ENCODE measurements at places on chromosomes 11 and 22.

GRCh38 chr22:38139901-38140300, 29.4 kb upstream of the BAIAP2L2 start:
- no peak for DNase-seq

GRCh38 chr11:118838905-118839553, 44.7 kb upstream of the CXCR5 start:
- no peak for DNase-seq

DNA sequence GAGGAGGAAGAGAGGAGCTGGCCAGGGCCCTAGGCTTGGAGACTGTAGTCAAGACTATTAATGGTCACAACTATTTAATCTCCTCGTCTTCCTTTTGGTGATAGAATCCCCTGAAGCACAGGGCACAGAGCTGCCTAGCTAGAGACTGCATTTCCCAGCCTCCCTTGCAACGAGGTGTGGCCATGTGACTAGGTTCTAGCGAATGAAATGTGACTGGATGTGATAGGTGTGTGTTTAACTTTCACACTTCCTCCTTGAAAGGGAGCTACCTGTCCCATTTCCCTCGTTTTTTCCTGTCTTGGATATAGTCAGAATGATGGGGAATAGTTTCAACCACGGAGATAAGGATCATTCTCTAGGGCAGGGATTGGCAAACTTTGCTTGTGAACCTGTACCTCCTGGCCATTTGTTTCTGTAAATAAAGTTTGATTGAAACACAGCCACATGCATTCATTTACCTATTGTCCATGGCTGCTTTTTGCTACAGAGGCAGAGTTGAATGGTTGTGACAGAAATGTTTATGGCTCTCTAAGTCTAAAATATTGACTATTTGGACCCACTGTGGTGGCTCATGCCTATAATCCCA, 313.5 kb downstream of the MIAT start:
- no peak for DNase-seq

DNA sequence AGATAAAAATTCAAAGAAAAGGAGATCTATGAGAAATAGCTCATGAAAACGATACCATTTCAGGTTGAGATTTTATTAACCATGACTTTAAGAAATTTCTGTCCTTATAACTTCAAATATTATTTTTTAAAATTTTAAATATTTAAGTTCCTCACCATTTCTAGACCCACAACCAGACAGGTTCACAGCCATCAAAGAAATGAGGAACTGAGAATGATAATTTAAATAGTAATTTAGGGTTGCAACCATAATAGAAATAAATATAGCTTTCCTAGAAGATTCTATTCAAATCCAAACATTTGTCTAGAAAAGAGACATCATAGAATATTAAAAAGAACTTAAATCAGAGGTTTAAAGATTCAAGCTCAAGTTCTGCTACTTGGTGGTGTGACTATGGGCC, 5.9 kb upstream of the VWA5A start:
- DNase-seq = no peak

DNA sequence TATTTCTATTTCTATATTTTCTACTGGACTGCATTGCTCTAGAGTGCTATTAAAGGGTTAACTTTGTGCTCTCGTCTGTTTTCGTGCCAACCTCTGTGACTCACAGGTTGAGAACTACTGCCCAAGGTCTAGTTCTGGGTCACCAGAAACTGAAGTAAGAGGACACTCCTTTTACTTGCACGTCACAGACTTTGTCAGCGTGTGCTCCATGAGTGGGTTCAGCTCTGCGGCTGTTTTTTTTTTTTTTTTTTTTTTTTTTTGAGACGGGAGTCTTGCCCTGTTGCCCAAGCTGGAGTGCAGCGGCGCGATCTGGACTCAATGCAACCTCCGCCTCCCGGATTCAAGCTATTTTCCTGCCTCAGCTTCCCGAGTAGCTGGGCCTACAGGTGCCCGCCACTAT, 49.8 kb downstream of the CLMP start:
- DNase-seq = peak; percentile 92

- DNase-seq = peak; percentile 82
Observed at GRCh38 chr11:12087075-12088004, 23.1 kb upstream of the MICAL2 start.

GRCh38 chr11:103488031-103488461, 378.8 kb downstream of the DYNC2H1 start:
- no peak for DNase-seq

GRCh38 chr11:126515501-126515900, 160.0 kb downstream of the ST3GAL4 start:
- no peak for DNase-seq

DNA sequence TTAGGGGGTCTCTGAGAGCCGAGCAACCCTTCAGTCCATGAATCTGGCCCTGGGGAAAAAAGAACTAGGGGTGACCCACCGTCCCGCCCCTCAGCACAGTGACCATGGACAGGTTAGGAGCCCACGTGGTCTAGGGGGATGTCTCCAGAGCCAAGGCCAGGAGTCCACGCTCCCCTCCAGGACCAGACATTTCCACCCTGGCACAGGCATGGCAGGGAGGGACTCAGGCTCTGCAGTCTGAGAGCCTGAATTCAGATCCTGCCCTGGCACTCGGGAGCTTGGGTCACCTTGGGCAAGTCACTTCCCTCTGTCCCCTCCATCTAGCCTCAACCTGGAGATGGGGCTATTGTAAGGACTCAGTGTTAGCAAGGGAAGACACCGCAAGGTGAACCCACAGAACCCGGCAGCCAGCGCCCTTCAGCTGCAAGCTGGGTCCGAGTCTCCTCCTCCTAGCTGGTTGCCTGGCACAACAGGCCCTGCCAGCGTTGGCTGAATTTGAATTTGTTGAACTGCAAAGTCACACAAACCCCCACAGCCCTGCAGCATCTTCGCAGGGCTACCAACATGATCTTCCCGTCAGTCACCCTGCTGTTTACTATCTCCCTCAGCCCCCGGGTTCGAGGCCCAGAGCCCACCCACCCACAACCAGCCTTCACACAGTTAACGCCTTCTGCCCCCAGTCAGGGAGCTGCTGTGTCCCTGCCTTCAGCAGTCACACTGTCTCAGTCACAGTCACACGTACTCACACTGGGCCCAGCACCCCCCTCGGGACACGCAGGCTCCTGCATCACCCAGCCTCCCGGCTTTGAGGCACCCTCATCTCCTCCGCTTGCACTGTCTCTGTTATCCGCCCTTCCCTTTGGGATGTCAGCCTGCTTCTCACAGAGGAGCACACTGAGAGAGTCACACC, 603 bp upstream of the PDGFB start:
- DNase-seq = no peak

GRCh38 chr11:1232021-1232882, 9.4 kb downstream of the MUC5B start:
- no peak for DNase-seq

- DNase-seq = no peak
Observed at GRCh38 chr22:46857142-46857884, 94.9 kb downstream of the TBC1D22A start.

DNA sequence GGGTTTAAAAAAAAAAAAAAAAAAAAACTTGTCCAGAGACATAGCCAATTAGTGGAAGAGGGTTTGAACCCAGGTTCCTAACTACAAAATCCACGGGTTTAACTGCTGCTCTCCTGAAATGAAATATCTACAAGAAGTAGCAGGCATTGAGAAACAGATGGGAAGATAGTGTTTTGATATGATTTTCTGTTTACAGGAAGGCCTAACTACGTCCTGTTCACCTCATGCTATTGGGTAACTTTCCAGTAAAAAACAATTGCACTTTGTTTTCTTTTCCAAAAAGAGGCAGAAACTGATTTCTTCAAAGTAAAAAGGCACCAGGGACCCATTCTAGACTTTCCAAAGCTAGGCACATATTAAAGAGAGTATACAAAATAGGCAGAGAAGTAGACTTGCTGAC, 5.9 kb upstream of the C11orf91 start:
- no peak for DNase-seq

DNA sequence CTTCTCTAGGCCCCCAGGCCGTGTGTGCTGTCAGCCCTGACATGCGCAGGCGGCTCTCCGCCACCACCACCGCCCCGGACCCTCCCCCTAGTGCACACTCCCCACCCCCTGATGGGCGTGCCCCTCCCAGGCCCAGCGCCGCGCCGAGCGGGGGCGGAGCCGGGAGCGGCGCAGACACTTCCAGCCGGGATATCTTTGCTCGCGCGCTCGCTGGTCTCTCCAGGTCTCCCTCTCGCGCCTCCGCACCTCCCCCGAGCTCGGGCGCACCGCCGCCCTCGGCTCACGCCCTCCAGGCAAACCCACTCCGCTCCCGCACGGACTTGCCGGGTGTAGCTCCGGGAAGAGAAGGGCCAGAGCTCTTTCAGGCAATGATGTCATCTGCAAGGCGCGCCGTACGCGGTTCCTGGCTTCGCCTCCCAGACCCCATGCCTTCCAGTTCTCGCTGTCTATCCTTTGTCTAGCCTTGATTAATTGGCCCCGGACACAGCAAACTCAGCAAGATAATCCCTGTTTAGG, at the start of gene SCN3B:
TSS of gene SCN3B (minus strand) at position 59 of the 516 bp plus-strand sequence. CDS start 823 bp downstream, outside the sequence.
- DNase-seq = peak; percentile 71

DNA sequence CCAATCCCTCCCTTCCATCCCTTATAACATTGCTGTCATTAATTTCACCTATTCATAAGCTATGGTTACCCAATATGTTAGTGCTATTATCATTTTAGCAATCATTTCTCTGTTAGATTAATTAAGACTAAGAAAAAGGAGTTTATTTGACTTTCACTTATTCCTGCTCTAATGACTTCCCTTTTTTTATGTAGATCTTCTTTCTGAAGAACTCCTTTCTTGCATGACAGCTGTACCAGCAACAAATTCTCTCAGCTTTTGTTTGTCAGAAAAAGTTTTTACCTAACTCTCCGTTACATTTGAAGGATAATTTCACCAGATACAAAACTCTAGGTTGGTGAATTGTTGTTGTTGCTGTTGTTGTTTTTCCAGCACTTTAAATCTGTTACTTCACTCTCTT, 28.6 kb upstream of the OR8B8 start:
- no peak for DNase-seq

GRCh38 chr11:45158210-45158731, 11.8 kb downstream of the PRDM11 start:
- no peak for DNase-seq

GRCh38 chr11:78465169-78465942, 47.7 kb upstream of the GAB2 start:
- no peak for DNase-seq

- DNase-seq = peak; percentile 72
Observed at GRCh38 chr11:63023841-63024648, 8.4 kb upstream of the SLC22A8 start.

GRCh38 chr22:49517667-49518185, 309.9 kb downstream of the BRD1 start:
- DNase-seq = no peak

GRCh38 chr22:22848364-22848866, 39.2 kb upstream of the IGLL5 start:
- DNase-seq = peak; percentile 47

- DNase-seq = no peak
Observed at GRCh38 chr11:70201882-70202861, 924 bp upstream of the FADD start.

DNA sequence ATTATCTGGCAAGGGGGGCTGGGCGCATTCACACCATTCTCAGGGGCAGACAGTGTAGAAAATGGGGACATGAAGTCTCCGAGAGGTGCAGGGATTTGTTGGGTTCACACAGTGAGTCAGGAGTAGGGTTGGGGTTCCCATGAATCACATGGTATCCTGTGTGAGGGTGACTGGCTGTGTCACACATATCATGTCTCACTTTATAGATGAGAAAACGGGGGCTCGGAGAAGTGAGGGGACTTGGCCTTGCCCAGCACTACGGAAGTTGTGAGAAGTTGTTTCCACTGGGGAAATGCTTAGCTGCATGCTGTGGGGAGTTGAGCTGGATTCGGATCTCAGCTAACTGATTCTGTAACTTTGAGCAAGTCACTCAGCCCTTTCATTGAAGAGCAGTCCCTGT, 4.2 kb downstream of the GAL3ST3 start:
- no peak for DNase-seq

- peak; percentile 23 for DNase-seq
Observed at GRCh38 chr22:50058906-50059880, 1.1 kb upstream of the TTLL8 start.

- DNase-seq = peak; percentile 79
Observed at GRCh38 chr11:123054301-123055065, 7.5 kb downstream of the HSPA8 start.

- peak; percentile 100 for DNase-seq
Observed at GRCh38 chr11:46290598-46291309, 13.3 kb downstream of the CREB3L1 start.

GRCh38 chr11:66869567-66869870, 12.7 kb downstream of the LRFN4 start:
- DNase-seq = no peak

DNA sequence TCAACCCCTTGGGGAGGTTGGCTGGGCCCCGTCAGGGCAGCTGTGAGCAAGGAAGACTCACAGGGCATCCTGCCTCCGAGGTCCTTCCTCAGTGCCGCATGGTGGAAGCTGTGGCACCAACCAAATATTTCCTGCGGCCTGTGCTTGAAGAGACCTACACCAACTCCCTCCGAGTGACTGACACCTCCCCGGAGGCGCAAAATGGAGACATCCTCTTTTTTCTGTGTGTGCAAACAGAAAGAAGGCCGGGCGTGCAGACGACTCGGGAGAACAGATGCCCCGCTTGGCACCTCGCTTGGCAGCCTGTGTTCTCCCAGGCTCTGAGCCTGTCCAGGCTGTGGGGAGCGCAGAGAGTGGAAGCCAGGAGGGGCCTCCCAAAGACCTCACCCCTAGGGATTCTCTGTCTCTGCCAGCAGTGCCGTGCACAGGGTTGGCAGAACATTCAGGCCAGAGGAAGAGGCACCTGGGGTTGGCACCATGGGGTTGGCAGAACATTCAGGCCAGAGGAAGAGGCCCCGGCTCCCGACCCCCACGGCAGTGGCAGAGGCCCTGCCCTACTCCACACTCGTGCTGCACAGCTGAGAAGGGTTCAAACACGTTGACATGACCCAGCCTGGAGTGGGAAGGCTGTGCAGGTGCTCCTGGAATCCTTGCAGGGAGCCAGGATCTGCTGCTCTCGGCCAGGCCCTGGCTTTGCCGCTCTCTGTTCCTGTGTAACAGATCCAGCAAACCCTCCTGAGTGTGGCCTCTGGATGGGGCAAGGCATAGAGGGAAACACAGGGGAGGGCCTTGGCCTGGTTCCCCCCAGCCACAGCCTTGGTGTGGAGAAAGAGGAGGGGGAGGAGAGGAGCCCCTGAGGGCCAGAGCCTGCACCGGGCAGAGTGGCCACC, 805.5 kb downstream of the BRD1 start:
- DNase-seq = no peak

DNA sequence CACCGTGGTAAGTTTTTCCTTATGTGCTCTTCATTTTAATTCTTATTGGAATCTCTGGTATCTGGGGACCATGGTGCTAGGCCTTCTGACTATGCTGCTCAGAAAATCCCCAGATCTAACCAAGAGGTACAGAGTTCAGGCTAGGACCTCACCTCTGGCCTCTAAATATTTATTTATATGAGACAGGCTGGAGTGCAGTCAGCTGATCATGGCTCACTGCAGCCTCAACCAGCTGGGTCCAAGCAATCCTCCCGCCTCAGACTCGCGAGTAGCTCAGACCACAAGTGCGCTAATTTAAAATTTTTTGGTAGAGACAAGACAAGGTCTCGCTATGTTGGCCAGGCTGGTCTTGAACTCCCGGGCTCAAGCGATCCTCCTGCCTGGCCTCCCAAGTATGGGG, 38.4 kb downstream of the PKNOX2 start:
- no peak for DNase-seq
